ENCODE measurements at places on chromosomes 16 and 17.

- DNase-seq, result peak; percentile 65
Measured at GRCh38 chr17:49035470-49036269, 38.5 kb downstream of the IGF2BP1 start.

GRCh38 chr17:21418446-21419298 lies 42.5 kb downstream of the KCNJ12 start:
- no peak for DNase-seq

- no peak for DNase-seq
Measured at GRCh38 chr17:27982688-27983087, 59.8 kb upstream of the NLK start.

DNA sequence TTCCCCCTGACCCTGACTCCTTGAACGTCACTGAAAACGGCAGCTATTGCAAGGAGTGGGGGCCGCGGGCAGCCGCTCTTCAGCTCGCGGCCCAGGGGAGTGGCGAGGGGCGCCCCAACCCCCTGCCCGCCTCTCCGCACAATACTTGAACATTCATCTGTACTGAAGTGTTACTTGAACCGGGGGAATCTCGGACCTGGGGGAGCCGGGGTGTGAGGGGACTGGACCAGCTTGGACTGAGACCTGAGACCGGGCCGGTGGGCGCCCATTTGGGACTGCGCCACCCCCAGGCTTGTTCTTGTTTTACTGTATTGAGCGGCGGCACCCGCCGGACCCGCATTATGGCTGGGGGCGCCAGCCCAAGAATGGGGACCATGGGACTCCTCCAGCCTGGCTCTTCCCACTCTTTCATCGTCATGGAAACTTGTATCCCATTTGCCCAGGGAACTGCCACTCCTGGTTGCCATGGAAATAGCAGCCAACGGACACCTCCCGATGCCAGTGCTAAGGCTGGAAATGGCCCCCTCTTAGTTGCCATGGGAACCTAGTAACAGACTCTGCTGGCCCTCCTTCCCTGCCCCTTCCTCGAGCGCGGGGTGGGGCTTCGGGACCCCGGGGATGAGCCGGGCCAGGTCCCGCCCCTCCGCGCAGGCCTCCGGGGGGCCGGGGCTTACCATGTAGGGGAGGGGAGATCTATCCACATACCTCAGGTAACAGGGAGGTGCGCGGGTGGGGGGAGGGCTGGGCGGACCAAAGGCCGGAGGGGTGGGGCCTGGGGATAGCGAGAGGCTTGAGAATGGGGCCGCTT lies 805 bp upstream of the ORAI3 start:
- peak; percentile 96 for DNase-seq

DNA sequence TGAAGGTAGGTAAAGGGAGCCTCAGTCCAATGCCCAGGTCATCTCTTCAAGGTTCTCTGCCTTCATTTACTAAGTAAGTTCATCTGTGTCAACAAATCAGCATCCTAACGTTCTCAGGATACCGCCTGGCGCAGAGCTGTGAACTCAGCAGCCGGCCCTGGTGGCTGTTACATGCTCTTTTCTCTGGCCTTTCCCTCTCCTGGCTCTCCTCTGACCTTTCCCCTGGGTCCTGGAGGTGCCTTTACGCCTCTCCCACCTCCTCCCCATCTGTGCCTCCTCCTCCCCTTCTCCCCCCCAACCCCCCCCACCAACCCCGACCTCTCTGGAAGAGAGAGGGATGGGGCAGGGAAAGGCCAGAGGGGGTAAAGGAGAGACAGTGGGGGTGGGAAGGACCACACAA lies 19.5 kb downstream of the COTL1 start:
- no peak for DNase-seq

- DNase-seq, result no peak
Measured at GRCh38 chr16:87619360-87620200, 17.3 kb downstream of the JPH3 start.

- DNase-seq, result no peak
Measured at GRCh38 chr16:50269061-50269705, 2.8 kb downstream of the ADCY7 start.

DNA sequence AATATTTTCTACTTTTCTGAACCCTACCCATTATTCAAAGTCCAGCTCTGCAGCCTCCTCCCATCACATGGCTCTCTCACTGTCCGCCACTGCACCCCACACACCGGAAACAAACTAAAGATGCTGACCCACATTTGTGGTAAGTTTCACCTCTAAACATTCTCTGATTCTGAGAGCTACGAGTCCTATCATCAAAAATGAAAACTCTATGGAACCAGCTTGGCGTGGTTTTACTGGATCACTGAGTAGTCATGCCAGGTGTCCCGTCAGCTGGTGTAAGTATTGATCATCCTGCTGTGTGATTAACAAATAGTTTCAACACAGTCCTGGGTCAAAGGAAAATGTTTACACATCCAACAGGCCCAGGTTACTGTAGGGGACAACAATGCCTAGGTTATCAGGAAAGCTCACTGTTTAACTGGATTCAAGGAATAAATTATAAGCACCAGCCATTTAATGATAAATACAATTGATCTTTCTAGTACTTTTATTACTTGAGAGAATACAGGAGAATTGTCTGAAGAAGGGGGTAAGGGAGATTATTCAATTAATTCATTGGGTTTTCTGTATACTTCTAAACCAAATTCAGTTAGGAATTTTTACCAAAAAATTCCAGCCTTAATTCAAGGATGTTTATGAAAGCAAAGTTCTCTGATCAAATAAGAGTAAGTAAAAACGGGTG lies 33.9 kb downstream of the CYTH1 start:
- no peak for DNase-seq

DNA sequence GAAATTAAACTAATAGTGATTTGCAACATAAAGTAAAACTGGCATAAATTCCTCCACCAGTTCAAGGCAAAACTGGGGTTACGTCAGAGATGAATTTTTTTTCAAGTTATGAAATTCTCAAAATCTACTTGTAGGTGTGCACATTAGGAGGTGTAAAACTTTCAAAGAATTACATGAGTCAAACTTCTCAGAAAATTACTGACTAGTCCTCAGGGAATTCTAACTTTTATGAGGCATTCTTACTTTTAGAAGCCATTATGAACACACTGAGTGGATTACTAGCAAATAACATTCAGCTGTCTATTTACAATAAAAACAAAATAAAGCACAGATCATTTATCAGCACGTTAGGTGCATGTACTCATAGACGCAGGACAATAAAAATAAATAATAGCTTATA lies 348.7 kb downstream of the CDH11 start:
- no peak for DNase-seq

- no peak for DNase-seq
Measured at GRCh38 chr17:13074026-13074425, 56.2 kb upstream of the ELAC2 start.

- DNase-seq, result no peak
Measured at GRCh38 chr17:52828621-52829020, 670.1 kb upstream of the CA10 start.

GRCh38 chr16:48978501-48978900 lies 303.1 kb downstream of the CBLN1 start:
- no peak for DNase-seq

- DNase-seq, result no peak
Measured at GRCh38 chr17:4488989-4489595, 9.6 kb upstream of the SPNS2 start.

DNA sequence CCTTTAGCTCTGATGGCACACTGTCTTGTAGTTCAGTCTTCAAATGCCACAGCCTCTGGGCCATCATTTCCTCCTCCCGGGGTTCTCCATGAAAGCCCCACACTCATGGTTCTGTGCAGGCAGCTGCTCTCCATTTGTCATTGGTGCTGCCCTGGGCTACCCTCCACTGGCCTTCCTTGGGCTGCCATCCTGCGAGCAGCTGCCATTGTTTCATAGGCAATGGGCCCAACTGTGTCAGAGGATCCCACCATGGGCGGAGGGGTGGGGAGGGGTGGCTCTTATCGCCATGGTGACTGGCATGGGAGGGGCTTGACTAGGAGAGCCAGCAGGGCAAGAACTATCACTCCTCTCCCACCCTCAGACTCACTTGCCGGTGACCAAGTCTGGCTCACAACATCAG lies 38.6 kb upstream of the BRD7 start:
- no peak for DNase-seq

GRCh38 chr17:17509601-17510425 lies 13.6 kb upstream of the RASD1 start:
- DNase-seq, result no peak

GRCh38 chr16:85429776-85430522 lies 183.2 kb upstream of the GSE1 start:
- DNase-seq, result no peak

DNA sequence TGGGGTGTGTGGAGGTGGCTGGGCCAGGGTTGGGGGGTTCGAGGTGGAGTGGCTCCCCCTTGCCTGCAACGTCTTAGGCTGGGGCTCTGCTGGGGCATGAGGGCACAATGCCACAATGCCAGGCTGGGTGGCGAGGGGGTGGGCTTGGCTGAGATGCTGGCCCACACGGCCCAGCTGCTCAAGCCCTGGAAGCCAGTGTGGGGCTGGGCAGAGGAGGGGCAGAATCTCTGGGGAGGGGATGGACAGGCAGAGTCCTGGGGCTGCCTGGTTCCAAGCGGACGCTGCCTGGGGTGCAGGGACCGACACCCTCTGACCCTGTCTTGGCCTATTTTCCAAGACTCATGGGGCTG lies 37.5 kb upstream of the SSTR5 start:
- DNase-seq, result no peak

DNA sequence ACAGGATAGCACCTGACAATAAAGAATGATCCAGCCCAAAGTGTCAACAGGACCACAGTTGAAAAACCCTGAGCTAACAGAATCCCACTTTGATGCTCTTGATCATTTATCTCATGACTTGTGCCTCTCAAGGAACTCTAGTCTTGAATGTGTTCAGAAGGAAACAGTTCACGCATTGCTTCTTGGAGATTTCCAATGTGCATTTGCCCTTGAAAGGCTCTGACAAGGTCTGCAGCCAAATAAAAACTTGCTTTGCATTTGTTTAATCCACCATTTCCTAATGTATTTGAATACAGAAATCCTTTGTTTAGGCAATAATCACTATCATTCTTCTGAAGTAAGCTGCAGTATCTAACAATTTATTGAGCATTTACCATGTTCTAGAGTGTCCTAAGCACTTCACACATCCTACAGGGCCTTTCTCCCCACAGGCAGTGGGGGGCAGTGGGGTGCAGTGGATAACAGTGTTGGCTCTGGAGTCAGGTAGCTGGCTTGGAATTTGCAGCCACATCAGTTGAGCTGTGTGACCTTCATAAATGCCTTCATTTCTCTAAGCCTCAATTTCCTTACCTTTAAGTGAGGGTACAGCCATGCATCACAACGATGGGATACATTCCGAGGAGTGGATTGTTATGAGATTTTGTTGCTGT lies 239.7 kb downstream of the XYLT1 start:
- DNase-seq, result no peak

DNA sequence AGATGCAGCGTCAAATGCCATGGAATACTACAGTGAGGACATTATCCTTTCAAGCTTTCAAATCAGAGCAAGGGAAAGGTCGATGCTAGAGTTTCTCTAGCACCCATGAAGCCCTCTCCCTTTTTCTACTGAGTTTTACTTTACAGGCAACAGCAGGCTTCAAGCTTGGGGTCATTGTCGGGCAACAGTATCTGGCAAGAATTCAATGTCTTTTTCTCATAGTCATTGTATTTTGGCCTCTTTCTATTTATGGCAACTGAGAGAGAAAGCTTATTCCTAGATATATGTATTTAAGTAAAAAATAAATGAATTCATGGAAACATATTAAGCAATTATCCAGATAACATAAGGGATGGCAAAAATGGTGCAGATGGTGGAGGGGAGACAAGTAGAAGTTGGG lies 364 bp upstream of the CETP start:
- peak; percentile 63 for DNase-seq

- DNase-seq, result peak; percentile 31
Measured at GRCh38 chr17:76793775-76794174, 55.9 kb downstream of the MFSD11 start.

DNA sequence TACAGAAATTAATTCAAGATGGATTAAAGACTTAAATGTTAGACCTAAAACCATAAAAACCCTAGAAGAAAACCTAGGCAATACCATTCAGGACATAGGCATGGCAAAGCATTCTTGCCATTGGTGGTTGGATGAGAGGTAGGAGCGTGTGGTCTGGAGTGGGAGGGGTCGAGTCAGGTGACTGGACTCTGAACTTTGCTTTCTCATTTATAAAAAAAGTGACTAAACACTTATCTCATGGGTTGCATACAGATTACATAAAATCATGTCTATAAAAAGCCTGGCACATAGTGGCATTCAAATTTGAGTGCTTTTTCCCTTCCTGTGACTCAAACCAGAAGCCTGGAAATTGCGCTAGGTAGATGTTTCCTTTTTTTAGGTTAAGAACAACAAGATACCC lies 159.7 kb upstream of the SHISA6 start:
- DNase-seq, result no peak

- no peak for DNase-seq
Measured at GRCh38 chr16:17944345-17944744, 392.2 kb downstream of the NPIPA8 start.

DNA sequence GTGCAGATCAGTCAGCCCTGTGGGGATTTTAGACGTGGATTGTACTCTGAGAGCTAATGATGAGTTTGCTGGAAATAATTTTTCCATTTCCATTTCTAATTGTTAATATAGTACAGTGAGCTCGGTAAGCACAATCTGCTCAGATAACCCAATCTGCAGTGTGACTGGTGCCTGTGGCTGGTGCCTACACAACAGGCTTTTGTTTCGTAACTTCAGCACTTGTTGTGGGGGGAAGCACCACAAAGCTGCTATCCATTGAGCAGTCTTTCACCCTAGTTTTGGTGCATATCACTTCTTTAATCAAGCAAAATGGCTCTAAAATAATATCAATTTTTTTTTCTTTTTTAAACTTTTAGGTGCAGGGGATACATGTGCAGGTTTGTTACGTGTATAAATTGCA lies 534.9 kb upstream of the HSBP1 start:
- DNase-seq, result no peak

DNA sequence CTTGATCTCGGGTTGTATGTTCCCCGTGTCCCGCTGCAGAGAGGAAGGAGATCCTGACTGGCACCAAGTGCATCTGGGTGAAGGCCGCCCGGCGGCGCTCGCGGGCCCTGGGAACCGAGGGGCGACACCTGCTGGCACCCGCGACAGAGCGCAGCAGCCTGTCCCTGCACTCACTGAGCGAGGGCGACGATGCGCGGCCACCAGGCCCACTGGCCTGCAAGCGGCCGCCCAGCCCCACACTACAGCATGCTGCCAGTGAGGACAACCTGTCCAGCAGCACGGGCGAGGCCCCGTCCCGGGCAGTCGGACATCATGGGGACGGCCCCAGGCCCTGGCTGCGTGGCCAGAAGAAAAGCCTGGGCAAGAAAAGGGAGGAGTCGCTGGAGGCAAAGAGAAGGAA lies 7.5 kb downstream of the BTBD17 start:
- no peak for DNase-seq

- no peak for DNase-seq
Measured at GRCh38 chr16:22764662-22765327, 49.2 kb upstream of the HS3ST2 start.

- DNase-seq, result no peak
Measured at GRCh38 chr17:81310949-81311550, 15.9 kb upstream of the SLC38A10 start.

DNA sequence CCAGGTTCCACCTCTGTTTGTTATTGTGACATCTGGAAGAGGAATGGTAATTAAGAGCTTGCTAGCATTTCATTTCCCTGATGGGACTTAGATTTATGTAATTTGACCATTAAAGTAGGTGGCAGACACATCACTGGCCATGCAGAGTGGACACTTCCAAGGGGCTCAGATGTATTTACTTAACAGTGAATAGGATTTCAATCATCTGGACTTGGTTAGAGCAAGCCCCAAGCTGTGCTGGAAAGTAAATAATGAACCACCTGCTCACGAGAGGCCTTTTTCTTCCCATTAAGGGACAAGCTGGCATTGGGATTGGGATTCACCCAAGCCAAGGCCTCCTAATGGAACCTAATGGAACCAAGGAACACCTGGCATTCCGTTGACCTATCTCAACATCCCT lies 395.3 kb downstream of the HS3ST4 start:
- no peak for DNase-seq

Data from hepatic stellate cell (primary cell).